ENCODE measurements at places on chromosomes 2 and 18.

DNA sequence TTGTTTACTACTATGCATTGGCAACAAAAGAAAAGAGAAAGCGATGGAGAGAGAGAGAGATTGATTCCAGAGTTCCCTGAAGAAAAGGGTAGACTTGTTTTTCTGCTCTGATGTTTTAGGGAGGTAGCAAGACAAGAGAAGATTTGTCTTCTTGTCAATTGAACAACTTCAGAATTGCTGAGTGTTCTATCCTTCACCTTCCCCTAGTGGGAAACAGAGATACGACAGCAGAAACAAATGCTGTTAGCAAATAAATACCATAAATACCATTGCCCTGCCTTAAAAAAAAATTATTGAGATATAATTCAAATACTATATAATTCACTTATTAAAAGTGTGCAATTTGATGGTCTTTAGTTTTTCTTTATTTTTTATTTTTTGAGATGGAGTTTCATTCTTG, 26.2 kb upstream of the CCDC150 start:
- DNase-seq, result no peak

DNA sequence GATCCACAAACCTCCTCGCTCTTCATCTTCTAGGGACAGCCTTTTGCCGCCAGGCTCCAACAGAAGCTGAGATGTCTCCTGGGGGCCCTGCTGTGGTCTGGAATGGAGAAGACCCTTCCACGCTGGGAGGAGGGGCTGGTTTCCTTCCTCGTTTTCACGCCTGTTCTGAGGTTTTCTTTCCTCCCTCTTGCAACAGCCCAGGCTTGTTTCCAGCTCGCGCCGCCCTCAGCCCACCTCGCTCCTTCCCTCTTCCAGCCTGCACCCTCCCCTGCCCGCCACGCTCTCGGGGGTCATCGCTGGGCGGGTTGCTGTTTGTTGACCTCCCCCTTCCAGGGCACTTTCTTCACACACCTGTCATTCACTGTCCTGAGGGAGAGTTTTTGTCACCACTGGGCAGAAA, 55.4 kb downstream of the VAPA start:
- no peak for DNase-seq

- DNase-seq, result no peak
Measured at GRCh38 chr18:33146014-33146413, 294.5 kb downstream of the CCDC178 start.

GRCh38 chr2:98333922-98334321, 12.3 kb upstream of the CNGA3 start:
- no peak for DNase-seq

Measured in H9 (cell line).